ENCODE measurements at places on chromosomes 3 and 15.

GRCh38 chr15:55588070-55588814 is at the start of gene PYGO1:
TSS of gene PYGO1 (minus strand) at chr15:55588345. CDS start at chr15:55587883, 462 bp downstream.
- DNase-seq: peak; percentile 40

DNA sequence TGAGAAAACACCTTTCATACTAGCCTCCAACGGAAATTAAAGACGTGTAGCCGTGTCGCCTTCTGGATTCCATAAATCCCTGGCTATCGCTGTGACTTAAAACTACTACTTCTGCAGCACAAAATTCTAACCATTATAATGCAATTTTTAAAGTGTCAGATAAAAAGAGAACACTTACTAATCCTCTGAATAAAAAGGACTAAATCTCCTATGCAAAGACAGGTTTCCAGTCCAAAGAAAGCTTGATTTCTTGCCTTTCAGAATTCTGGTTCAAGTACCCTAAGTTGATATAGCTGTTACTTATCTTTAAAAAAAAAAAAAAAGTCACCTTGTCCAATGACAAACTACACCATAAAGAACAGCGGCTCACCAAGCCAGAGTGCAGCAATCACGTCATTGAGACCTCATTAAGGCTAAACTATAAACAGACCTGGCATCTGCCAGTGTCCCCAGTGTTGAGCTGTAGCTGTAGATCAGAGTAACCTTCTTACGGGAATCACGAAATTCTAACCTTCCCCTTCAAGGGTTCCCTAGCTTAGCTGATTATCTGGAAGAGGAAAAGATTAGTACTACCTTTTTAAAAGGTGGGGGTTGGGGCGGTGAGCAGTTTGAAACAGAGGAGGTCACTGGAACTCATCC is 2.2 kb downstream of the ABCC5 start:
- no peak for DNase-seq

GRCh38 chr3:182983876-182984275 is 3.5 kb upstream of the DCUN1D1 start:
- no peak for DNase-seq

- DNase-seq: no peak
Observed at GRCh38 chr15:84143753-84144314, 91.7 kb upstream of the GOLGA6L4 start.

GRCh38 chr3:50612970-50613846 is 1.6 kb upstream of the CISH start:
- DNase-seq: no peak

GRCh38 chr15:77014132-77015081 is 19.5 kb downstream of the PSTPIP1 start:
- no peak for DNase-seq

GRCh38 chr15:63560741-63561448 is 36.3 kb upstream of the FBXL22 start:
- DNase-seq: no peak

DNA sequence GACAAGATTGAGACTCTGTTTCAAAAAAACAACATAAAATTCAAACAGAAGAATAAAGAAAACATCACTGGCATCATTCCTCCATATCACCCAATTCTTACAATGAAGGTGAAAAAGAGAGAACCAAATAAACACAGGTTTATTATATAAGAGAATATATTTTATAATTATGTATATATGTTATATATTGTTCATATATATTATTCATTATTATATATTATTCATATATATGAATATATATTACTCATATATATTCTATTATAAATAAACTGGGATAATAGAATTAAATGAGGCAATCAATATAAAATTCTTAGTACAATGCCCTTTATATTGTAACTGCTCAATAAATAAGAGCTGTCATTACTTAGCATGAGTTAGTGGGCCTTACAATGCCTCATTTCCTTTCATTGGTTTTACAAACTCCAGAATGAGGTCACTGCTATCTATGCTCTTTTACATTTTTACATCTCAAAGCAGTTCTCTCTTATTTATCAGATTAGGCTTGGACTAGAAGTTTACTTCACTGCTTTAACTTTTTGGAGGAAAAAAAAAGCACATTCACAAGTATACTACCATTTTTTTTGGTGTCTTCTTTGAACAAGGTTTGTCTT is 135.5 kb upstream of the TTC14 start:
- no peak for DNase-seq
